Left cardiac atrium (tissue), 4 donors: ENCODE measurements at places on chromosomes 5 and 9. TPM values are rescaled to one million over a fixed set of nuclear protein-coding genes. Genes with fewer than 3 reads are reported as not detected.

The KIAA0825 gene
- total RNA-seq, result 3.0 TPM

The HRCT1 gene
- total RNA-seq, result 9.3 TPM

DNA sequence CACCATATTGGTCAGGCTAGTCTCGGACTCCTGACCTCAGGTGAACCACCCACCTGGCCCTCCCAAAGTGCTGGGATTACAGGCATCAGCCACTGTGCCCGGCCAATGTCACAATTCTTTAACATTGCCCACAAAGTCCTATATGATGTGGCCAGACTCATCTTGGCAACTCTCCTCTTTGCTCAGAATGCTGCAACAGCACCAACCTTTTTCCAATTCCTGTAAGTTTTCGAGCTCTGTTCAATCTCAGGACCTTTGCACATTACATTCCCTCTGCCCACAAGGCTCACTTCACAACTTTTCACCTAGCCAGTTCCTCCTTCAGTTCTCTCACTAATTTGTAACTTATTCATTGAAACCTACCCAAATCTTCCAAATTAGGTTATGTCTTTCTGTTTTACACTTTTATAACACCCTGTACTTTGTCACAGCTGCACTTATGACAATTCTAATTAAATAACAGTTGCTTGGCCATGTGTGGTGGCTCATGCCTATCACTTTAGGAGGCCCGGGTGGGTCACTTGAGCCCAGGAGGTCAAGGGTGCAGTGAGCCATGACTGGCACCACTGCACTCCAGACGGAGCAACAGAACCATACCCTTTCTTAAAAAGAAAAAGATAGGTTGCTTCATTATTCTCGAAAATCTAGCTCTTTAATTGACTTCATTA, 30.9 kb upstream of the GLDC start:
- DNase-seq, result no peak

The NOXA1 gene
- 2.5 TPM for total RNA-seq

The NUTM2F gene
- not detected for total RNA-seq

DNA sequence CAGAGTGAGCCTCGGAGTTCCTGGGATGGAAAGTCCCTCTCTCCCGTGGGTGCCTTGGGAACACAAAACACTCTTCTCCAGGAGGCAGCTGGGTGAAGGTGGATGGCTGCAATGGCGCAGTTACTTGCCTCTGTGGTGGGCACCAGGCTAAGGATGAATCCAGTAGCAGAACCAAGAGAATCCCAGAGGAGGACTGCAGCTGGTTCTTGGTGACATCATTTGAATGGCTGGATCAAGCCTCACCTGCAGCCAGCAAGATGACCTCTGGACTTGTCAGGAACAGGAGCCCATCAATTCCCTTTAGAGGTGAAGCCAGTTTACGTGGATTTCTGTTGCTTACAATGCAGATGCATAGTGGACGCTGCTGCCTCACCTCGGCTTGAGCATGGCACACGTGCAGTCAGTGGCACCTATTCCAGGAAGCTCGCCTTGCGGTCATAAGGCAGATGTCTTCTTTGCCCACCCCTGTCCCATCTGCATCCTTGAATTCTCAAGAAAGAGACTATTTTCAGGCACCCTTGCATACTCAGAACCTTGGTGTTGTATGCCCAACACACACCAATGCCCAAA, 34.1 kb upstream of the ADAMTS2 start:
- no peak for DNase-seq

The LHX3 gene
- not detected for total RNA-seq

DNA sequence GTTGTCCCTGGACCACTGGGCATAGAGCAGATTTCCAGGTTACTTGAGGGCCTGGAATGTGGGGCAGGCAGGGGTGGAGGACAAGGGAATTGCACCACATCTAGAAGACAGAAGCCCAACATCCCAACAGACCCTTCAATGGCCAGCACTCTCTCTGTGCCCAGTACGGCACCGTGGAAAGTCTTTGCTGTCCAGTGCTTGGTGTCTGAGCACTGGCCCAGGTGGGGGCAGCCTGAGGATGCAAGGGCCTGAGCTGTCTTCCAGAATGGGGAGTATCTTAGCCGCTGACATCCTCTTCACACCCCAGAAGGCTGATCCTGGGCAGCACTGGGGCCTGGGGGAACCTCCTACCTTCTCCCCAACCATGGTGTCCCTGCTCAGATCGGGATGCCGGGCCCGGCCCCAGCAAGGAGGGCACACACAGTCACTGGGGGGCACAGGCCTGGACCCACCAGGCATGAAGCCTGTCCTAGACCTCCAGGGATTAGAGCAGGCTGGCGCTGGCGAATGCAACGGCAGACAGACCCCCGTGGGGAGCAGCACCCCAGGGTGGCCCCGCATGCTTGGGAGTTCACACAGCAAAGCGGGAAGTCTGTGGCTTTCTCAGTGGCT, 40.6 kb upstream of the OLFM1 start:
- DNase-seq, result no peak

The GNG10 gene
- 29.8 TPM for total RNA-seq

The SLCO6A1 gene
- total RNA-seq, result not detected

The PLAC8L1 gene
- not detected for total RNA-seq

GRCh38 chr5:147504011-147504410, 5.9 kb downstream of the DPYSL3 start:
- DNase-seq, result peak; percentile 38

The MTAP gene
- 19.6 TPM for total RNA-seq

The PAEP gene
- not detected for total RNA-seq

The HSPB3 gene
- 218 TPM for total RNA-seq

- no peak for DNase-seq
Measured at GRCh38 chr5:171706736-171707441, 78.7 kb upstream of the SMIM23 start.

The ANKDD1B gene
- total RNA-seq, result not detected

GRCh38 chr9:13291718-13292117, 12.2 kb upstream of the MPDZ start:
- DNase-seq, result no peak

DNA sequence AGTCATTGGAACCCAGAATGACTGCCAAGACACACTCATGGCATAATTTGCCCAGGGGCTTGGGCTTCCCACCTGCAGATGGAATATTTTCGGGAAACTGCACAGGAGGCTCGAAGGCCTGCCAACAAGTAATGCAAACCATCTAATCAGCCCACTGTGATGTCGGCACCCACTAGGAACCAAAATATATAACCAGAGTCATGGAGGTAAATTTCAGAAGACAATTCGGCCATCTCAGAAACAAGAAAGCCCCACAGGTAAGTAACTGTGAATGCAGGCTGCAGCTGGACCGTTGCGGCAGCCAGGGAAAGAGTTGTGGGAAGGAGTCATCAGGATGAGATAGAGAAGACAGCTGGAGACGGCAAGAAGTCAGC, 264.4 kb downstream of the SYK start:
- no peak for DNase-seq

- DNase-seq, result no peak
Measured at GRCh38 chr5:132460846-132461568, 29.6 kb downstream of the IRF1 start.

GRCh38 chr9:89719202-89719601, 114.4 kb downstream of the GADD45G start:
- no peak for DNase-seq

The GARNL3 gene
- 10.0 TPM for total RNA-seq

GRCh38 chr9:133788045-133788818, 50.1 kb upstream of the SARDH start:
- DNase-seq, result no peak

GRCh38 chr5:173165177-173166016, 21.1 kb downstream of the BNIP1 start:
- DNase-seq, result no peak

- no peak for DNase-seq
Measured at GRCh38 chr9:72465593-72465984, 55.8 kb upstream of the TMC1 start.

The PCDHGB5 gene
- total RNA-seq, result 6.4 TPM

GRCh38 chr9:116317503-116317902, 163.9 kb downstream of the PAPPA start:
- no peak for DNase-seq

The PIP5K1B gene
- 50.1 TPM for total RNA-seq

The WWC1 gene
- 6.2 TPM for total RNA-seq

GRCh38 chr5:139282197-139282557, 11.4 kb upstream of the MATR3 start:
- DNase-seq, result no peak

GRCh38 chr5:150766251-150766650, 7.4 kb upstream of the DCTN4 start:
- DNase-seq, result no peak

The NMUR2 gene
- 0.21 TPM for total RNA-seq

- no peak for DNase-seq
Measured at GRCh38 chr5:135076051-135076491, 42.0 kb upstream of the PITX1 start.

- DNase-seq, result no peak
Measured at GRCh38 chr5:138711087-138711486, 42.1 kb upstream of the CTNNA1 start.

DNA sequence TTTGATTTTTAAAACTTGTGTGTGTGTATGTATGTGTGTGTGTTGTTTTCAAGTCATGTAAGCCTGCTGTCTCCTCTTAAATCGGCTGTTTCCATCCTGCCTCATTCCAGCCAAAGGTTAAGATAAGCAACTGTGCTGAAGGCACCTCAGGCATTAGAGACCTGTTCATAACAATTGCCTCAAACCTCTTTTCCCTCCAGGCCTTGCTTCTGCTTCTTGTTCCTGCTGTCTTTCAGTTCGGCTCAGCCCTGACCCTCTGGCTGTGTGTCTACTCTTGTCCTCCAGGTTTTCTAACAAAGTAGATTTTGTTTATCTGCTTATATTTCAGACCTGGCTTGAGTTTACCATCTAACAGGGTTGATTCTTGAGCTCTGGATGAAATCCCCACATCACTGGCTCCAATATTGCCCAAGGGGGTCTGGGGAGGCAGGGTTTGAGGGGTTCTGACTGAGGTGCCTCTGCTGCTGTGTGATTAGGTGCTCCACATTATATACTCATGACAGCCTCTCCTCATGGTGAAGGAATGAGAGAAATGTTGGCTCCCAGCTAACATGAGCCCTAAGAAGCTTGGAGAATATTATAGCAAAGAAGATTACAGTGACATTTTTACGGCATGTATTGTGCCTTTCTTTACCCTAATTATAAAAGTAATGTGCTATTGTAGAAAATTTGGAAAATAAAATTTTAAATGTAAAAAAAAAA, 229.7 kb upstream of the PIK3R1 start:
- DNase-seq, result no peak

The ASB6 gene
- 8.3 TPM for total RNA-seq

The SYK gene
- total RNA-seq, result 10.3 TPM

DNA sequence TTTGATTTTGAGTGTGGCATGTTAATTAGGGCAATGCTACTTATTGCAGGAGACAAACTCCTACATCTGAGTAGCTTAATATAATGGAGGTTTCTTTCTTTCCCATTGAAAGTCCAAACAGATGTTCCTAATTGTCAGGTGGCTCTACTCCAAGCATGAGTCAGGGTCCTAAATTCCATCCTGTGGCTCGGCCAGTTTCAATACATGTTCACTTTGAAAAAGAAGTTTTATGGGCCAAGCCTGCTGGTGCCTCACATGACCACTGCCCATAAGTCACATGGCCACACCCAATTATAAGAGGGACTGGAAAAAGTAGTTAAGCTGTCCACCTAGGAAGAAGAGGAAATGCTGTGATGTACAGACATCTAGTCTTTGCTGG, 170.4 kb downstream of the ARRDC3 start:
- DNase-seq, result peak; percentile 27

- DNase-seq, result no peak
Measured at GRCh38 chr9:70988551-70988950, 132.9 kb downstream of the TRPM3 start.

DNA sequence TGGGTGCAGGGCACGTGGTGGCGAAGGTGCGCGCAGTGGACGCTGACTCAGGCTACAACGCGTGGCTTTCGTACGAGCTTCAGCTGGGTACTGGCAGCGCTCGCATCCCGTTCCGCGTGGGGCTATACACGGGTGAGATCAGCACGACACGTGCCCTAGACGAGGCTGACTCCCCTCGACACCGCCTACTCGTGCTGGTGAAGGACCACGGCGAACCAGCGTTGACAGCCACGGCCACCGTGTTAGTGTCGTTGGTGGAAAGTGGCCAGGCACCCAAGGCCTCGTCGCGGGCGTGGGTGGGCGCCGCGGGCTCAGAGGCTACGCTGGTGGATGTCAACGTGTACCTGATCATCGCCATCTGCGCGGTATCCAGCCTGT, 2.1 kb downstream of the PCDHA2 start:
- no peak for DNase-seq

DNA sequence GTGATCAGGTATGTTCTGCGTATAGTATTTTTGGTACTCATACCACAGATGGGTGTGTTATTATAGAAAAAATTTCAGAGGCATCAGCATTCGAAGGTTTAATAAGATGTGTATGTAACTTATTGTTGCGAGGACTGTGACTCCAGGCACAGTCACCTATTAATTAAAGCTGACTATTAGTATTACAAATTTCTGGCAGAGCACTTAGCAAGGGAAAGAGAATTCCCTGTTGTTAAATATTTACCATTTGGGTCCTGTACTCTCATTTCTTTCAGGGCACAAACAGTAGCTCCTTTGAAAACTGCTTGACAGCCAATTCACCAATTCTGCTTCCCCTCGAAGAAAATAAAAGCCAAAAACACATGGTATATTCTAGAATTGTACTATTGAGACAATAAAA, 653.8 kb downstream of the ELAVL2 start:
- DNase-seq, result no peak

GRCh38 chr5:62741761-62742160, 163.1 kb downstream of the LRRC70 start:
- DNase-seq, result no peak

The ADAMTSL2 gene
- total RNA-seq, result 13.9 TPM

- DNase-seq, result no peak
Measured at GRCh38 chr5:141362719-141363118, 1.2 kb upstream of the PCDHGA5 start.

- no peak for DNase-seq
Measured at GRCh38 chr9:15178631-15179030, 128.4 kb downstream of the TTC39B start.

DNA sequence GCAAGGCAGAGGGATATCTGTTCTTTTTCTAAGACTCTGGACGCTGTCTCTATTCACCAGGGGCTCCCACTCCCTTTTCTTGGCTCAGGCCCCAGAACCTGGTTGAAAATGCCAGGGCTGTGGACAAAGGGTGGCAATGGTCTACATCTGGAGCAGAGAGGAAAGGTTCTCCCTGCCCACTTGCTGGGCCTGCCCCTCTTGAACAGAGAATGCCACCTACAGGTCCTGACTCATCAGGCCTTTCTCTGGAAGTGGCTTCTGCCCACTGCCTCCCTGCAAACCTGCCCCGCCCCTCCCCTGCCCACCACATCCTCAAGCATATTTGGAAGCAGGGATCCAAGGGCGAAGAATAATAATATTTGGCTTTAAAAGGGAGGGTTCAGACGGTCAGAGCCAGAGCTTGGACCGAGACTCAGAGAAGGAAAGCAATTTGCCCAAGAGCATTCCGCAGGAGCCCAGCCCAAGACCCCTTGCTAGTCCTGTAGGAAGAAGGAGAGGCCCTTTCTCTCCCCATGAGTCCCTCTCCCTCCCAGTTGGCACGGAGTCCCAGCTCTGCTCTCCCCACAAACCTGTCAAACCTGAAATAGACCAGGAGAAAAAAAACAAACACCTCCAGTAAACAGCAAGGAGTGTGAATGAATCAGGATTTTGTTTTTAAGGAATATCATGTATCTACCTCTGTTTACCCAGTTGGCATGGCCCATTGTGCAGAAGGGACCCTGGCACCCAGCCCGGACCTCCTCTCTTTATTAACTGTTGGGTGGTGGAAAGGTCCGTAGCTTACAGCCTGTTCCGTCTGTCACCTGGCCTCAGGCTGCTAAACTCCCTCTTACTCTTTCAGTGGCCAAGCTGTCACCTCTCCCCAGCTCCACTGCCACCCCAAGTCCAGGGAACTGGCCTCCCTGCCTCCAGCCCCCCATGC, 37.7 kb upstream of the STXBP1 start:
- peak; percentile 43 for DNase-seq

The DMRT2 gene
- not detected for total RNA-seq

The RECK gene
- 8.1 TPM for total RNA-seq
